ENCODE measurements at places on chromosomes 1 and 21.
A peak's percentile ranks its signal among the peaks of the same experiment; 100 is the strongest.

GRCh38 chr21:39397646-39398385 is 47.8 kb downstream of the LCA5L start:
- DNase-seq: peak; percentile 28

- peak; percentile 91 for DNase-seq
Measured at GRCh38 chr1:94646141-94646643, 104.6 kb upstream of the F3 start.

DNA sequence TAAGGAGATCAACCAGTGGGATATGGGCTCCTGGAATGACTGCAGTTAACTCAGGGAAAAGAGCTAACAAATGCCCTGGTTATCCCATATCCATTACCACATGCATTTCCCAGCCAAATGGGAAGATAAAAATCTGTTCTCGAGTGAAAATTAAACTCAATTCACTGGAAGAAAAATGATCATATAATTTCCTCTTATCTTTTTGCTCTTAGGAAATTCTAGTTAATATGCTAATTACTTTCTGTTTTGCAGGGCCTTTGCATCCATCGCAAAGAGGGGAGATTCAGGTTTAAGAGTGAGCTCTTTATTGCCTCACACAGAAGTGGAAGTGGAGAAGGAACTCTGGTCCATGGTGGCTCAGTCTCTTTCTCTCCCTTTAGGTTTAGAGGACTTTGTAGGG is 3.9 kb upstream of the IL24 start:
- no peak for DNase-seq

- DNase-seq: no peak
Measured at GRCh38 chr21:33305344-33305671, 19.5 kb upstream of the IFNAR1 start.

- no peak for DNase-seq
Measured at GRCh38 chr21:45498646-45499000, 43.6 kb downstream of the SLC19A1 start.

GRCh38 chr1:236608930-236609726 is 4.8 kb upstream of the HEATR1 start:
- peak; percentile 62 for DNase-seq

DNA sequence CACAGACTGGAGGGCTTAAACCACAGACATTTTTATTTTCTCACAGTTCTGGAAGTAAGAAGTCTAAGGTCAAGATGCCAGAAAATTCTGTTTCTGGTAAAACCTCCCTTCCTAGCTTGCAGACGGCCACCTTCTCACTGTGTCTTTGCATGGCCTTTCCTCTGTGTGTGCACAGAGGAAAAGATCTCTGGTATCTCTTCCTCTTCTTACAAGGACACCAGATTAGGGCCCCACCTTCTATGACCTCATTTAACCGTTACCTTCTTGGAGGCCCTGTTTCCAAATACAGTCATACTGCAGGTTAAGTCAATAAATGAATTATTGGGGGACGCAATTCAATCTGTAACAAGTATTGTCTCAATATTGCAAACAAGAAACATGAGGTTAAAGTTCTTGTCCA is 63.0 kb upstream of the PRDX6 start:
- no peak for DNase-seq

- peak; percentile 18 for DNase-seq
Measured at GRCh38 chr1:211548321-211549091, 30.5 kb downstream of the SLC30A1 start.

- no peak for DNase-seq
Measured at GRCh38 chr1:219544163-219544846, 68.6 kb downstream of the ZC3H11B start.

DNA sequence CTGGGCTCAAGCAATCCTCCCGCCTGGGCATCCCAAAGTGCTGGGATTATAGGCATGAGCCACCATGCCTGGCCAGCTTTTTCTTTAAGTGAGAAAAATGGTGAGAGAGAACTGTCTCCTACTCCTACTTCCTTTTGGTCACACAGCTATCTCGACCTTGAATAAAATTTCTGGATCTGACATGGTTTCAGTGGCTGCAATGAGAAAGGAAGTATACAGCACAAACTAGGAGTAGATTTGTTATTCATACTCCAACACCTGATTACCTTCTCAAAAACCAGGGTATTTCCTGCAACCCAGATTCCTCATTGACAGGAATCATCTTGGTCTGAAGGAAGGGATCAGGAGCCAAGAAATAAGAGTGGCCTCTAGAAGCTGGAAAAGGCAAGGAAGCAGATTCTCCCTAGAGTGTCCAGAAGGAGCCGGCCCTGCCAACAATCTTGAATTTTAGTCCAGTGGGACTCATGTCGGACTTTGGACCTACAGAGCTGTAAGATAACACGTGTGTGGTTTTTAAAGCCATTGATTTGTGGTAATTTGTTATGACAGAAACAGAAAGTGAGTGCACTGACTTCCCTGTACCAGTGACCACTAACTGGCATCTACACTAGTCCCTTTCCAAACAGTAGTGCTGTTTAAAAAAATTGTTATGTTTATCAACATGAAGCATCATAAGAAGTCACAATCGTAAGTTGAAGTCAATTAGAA is 516.6 kb downstream of the SMYD3 start:
- no peak for DNase-seq

DNA sequence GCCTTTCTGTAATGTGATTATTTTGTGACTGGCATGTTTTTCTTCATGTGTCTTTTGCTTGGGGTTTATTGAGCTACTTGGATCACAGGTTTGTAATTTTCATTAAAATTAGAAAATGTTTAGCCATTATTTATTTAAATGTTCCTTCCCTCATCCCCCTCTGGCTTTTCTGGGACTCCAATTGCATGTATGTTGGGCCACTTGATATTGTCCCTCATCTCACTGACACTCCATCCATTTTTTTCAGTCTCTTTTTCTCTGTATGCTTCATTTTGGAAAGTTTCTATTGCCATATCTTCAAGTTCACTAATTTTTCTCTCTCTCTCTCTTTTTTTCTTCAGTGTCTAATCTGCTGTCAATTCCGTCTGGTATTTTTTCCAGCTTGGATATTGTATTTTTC is 390.1 kb downstream of the PRDM2 start:
- no peak for DNase-seq

DNA sequence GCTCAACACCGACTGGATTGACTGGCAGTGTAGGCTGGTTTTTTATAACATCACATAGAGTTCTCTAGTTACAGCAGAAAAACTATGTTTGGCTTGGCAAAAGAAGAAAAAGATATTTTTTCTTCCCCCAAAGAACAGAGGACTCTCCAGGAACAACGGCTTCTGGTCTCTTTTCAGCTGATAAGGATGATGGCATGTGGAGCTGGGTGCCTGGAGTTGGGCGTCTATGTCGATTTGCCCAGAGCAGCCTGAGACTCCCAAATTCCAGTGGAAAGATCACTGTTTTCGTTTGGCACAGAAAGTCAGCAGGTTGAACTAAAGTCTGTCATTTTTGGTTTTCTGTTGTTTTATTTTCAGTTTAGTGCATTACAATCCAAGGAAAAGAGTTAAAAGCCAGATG is 91.1 kb downstream of the SMYD2 start:
- DNase-seq: no peak

- DNase-seq: no peak
Measured at GRCh38 chr1:145959333-145959732, 1.5 kb upstream of the LIX1L start.

DNA sequence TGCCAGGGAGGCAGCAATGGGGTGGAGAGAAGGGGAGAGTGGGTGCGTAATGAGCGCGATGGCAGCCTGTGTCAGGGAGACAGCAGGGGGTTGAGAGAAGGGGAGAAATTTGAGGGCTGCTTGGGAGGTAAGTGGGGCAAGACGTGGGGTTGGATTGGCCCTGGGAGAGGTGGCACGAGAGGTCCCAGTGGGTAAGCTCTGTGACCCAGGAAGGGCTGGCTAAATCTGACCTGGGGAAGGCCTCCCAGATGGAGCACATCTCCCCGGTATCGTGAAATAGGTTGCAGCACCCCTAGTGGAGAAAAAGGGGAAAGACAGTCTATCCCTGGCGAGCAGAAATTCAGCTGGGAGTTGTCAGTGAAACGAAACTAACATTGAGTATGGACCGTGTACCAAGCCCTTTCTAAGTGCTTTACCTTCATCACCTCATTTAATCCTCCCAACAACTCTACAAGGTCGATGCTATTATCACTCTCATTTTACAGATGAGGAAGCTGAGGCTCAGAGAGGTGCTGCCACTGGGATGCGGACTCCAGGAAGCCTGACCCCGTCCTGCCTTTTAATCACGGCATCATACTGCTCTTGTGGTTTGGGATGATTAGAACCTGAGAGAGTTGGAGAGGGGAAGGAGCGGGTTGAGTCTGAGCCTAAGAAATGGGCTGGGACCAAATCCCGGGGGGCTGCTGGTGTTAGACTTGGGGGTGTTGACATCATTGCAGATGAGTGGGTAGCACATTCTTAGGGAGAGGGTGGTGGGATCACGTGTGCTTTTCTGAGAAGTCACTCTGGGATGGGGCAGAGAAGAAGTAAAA is 56.6 kb upstream of the RPL11 start:
- peak; percentile 65 for DNase-seq

DNA sequence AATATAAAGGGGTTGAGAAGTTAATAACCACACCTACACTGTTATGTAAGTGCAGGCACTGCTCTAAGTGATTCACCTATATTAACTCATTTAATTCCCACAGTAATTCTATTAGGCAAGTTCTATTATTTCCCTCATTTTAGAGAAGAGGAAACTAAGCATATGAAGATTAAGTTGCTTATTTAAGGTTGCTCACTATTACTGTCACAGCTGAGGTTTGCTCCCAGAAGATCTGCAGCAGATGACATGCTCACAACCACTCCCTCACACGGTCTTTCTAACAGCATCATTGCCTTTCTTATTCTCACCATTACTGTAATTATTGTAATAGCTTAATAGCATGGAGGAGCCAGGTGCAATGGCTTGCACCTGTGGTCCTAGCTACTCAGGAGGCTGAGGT is 196.4 kb upstream of the GREM2 start:
- no peak for DNase-seq

DNA sequence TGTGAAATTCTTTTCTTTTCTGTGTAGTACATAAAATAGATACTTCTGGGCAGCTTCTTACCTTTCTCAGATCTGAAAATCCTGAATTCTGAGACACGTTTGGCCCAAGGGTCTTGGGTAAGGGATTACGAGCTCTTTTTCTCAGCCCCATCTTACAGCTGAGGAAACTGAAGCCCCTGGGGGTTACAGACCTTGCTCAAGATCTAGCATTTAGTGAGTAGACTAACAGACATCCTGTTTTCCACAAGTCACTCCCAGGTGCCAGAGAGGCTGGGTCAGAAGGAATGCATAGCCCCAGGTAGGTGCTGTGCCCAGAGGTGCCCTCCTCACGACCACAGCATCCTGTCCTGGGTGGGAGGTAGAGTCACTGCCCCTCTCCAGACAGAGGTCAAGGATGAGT is 13.2 kb upstream of the CREG1 start:
- no peak for DNase-seq

- no peak for DNase-seq
Measured at GRCh38 chr1:36628804-36629203, 146.1 kb upstream of the CSF3R start.

GRCh38 chr1:113210248-113210647 is 137.2 kb downstream of the LRIG2 start:
- no peak for DNase-seq

GRCh38 chr1:169550294-169550693 is 36.0 kb downstream of the F5 start:
- peak; percentile 38 for DNase-seq

DNA sequence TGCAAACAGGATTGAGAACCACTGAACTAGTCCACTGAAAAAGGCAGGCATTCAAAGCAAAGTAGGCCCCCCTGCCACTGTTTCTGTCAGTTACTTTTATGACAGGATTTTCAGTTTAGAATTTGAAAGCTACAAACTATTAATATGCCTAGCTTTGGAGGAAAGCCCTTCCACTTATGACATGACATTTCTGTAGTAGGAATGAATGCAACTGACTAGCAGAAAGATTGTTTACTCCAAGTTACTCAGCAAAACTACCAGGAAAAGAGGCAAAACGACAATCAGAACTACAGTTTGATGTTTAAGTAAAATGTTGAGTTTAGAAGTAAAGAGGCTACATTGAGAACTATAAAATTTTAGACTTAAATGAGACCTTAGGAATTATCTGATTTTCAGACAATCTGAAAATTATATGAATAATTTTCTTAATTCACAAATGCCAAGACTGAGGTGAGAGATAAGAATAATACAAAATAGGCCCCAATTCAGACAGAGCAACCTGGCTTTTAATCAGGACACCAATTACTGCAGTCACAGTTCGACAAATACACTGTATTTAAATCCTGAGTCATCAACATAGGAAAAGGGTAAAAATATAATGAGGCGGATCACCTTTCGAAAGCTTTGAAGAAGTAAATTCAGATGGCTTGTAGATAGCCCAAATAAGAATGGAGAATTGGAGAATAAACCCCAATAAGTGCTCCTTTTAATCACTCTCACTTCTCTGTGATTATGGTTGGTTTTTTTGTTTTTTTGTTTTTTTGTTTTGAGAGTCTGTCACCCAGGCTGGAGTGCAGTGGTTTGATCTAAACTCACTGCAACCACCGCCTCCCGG is 2.2 kb downstream of the PRKAB2 start:
- DNase-seq: no peak

DNA sequence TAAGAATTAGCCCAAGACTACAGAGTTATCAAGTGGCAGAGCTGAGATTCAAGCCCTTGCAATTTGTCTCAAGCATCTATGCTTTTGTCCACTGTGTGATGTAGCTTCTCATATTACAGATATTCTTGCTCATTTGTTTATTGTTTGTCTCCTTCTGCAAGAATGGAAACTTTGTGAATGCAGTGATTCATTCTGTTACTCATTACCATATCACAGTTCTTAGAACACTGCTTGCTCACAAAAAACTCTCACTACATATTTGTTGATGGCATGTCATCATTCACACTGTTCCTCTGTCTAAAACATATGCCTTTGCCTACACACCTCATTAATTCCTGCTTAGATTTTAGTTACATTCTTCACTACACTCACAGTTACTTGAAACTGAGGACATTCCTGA is 1198.9 kb downstream of the PLA2G4A start:
- DNase-seq: peak; percentile 98

- DNase-seq: no peak
Measured at GRCh38 chr1:20660847-20661206, 342 bp downstream of the DDOST start.
